ENCODE measurements at places on chromosomes 13 and 19. TPM values are rescaled to one million over a fixed set of nuclear protein-coding genes. Genes with fewer than 3 reads are reported as not detected.

DNA sequence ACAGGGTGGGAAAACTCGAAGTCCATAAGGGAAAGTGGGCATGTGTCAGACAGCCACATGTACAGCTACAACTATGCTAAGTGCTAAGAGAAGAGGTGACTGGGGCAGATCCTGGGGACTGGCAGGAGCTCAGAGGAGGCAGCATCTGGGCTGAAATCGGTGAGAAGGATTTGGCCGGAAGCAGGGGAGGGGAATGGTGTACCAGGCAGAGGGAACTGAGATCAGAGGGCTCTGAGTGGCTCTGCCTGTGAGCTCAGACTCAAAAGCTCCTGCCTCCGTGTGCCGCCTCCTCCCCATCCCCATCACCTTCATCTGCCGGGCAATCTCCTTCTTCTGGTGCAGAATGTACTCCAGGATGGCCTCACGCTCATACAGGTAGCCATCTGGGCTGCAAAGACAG is 21.8 kb downstream of the NOSIP start:
- DNase-seq: no peak

Gene SPPL2B
- 226 TPM for polyA plus RNA-seq

Gene CDX2
- polyA plus RNA-seq: 6.9 TPM

Gene METTL21C
- polyA plus RNA-seq: not detected

Gene OR7A17
- polyA plus RNA-seq: not detected

Gene CEACAM7
- polyA plus RNA-seq: 3.8 TPM

Gene PTPRS
- 14.8 TPM for polyA plus RNA-seq

Gene PCP2
- polyA plus RNA-seq: 35.6 TPM

GRCh38 chr19:48926909-48927308 is 6.6 kb upstream of the DHDH start:
- DNase-seq: peak; percentile 49

GRCh38 chr19:29674374-29675119 is 9.3 kb downstream of the PLEKHF1 start:
- DNase-seq: no peak

- DNase-seq: peak; percentile 13
Observed at GRCh38 chr19:50906217-50906616, 5.0 kb downstream of the KLK4 start.

- no peak for DNase-seq
Observed at GRCh38 chr13:92602560-92602959, 624.0 kb upstream of the GPC6 start.

GRCh38 chr19:15149737-15150136 is 42.5 kb downstream of the SYDE1 start:
- DNase-seq: no peak

GRCh38 chr13:53873558-53873957 is 844.9 kb downstream of the OLFM4 start:
- no peak for DNase-seq

Gene ZNF320
- polyA plus RNA-seq: 3.6 TPM

- DNase-seq: no peak
Observed at GRCh38 chr19:33290082-33290815, 12.1 kb downstream of the CEBPA start.

DNA sequence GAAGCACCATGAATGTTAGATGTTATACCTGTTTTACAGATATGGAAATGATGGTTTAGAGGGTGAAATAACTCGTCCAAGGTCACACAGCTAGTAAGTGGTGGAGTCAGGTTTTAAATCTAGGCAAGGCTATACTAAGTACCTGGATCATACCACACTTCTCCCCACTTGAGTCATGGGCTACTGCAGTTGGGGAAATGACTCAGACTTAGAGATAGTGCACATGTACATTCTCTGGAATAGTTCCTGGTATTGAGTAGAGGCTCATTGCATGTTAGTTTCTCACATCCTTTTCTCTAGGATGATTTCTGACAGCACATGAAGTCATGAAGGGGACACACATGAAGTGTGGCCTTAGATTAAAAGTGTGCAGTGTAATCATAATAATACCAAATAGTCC is 76.2 kb upstream of the TNFSF11 start:
- no peak for DNase-seq

Gene SHISA7
- 0.04 TPM for polyA plus RNA-seq

Data from pancreas (tissue), 10 donors.